ENCODE measurements at places on chromosomes 7 and 10. TPM values are rescaled to one million over a fixed set of nuclear protein-coding genes. Genes with fewer than 3 reads are reported as not detected.

DNA sequence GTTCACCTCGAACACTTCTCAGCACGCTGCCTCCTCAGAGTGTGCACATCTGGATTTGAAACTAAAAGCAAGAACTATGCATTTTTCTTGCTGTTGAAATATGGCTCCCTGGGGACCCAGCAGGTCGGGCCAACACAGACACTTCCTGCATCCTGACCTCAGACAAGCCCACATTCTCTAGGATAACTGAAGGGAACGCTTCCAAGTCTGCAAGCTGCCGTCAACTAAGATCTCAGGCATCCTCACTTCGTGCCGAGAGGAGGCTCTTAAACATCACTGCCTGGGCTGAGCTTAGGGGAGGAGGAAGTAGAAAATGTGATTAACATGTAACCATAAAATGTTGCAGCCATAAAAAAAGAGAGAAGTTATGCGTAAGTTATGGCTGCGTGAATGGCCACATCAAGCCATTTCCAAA is 65.5 kb downstream of the PYROXD2 start:
- DNase-seq = peak; percentile 15

DNA sequence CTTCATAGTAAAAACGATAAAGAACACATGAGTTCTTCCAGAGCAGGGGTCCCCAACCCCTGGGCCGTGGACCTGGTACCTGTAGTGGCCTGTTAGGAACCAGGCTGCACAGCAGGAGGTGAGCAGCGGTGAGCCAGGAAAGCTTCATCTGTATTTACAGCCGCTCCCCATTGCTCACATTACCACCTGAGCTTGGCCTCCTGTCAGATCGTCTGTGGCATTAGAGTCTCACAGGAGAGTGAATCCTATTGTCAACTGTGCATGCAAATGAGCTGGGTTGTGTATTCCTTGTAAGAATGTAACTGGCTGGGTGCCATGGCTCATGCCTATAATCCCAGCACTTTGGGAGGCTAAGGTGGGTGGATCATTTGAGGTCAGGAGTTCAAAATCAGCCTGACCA is 229.5 kb downstream of the CNTNAP2 start:
- DNase-seq = no peak

GRCh38 chr7:121084256-121084655 is 95.7 kb downstream of the CPED1 start:
- DNase-seq = no peak

- DNase-seq = no peak
Observed at GRCh38 chr10:12709000-12709401, 292.5 kb downstream of the CCDC3 start.

The MSS51 gene
- total RNA-seq = 1.3 TPM

Measured in pancreas (tissue), 10 donors.